ENCODE measurements at places on chromosomes 2 and 18.

DNA sequence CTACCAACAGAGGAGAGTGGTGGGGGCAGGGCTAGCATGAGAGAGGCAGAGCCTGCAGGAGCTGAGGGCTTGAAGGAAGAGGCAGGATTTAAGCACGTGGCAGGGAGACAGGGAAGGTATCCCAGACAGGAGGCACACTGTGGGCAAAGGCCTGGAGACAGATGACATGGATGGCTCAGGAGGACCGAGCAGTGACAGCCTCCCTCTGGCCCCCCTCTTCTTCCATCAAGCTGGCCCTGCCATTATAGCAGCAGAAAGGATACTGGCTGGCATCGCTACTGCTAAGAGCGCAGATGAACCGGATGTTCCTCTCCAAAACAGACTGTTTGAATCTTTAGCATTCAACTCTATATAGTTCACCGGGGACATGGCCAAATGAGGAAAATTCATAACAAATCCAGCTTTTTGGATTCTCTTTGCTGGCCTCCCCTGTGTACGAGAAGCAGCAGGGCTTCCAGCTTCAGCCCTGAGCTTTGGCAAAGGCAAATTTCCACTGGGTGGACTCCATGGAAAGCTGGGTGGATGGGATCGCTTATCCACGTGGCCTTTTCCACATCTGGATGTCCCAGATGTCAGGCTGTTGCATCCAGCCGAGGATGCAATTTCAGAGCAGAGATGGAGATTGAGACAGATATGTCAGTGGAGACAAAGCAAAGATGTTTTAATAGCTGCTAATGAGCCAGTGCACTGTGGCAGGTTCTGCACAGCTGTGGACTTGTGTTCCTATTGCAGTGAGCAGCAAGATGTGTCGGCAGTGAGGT lies 36.2 kb downstream of the CAPN13 start:
- no peak for DNase-seq

DNA sequence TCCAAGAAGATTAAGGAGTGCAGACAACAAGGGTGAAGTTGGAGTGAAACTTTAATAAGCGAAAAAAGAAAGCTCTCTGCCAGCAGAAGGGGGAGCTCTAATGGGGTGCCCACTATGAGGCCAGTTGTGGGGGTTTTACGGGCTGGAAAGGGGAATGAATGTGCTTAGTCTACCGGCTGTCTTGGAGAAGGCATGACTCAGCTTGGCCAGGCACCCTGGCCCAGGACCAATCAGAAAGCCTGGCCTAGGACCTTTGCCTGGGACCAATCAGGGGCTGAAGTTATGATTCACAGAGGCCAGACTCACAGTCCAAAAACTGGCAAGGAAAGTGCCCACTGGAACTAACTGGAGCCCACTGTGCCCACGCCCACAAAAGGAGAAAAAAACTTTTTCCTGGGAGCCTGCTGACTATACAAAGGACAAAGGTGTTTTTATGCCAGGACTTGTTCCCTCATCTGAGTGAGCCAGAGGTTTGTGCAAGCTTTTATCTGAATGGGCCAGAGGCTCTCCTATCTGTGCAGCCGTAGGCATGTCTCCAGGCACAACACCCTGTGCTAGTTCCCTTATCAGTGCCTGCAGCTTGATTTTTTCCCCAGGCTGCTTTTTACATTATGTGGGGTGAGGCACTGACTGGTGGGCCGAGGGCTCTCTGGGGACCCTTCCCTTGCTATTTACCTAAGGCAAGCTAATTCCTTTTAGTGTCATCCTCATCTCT lies 18.6 kb downstream of the CMPK2 start:
- DNase-seq = no peak

DNA sequence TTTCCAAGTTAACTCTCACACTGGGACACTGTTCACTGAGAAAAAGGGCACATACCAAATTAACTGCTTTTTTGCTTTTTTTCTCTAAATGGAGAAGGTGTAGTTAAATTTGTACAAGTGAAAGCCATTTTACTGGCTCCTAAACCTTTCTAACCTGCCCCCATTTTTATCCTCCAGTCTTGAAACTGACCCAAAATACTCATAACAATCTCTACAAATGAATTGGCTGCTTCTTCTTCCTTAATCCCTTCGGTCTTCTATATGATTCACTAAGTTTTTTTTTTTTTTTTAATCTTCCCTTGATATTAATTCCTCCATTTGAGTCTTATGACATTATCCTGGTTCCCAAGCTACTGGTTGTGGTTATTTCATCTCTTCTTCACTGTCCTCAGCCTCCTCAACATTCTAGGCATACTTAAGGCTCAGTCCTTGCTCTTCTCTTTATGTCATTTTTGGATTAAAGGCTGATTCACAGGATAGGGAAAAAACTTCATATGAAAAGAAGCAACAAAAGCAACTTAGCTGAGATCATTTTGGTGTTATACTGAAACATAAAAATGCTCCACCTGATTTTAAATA lies 19.8 kb downstream of the ORC2 start:
- no peak for DNase-seq

- DNase-seq = no peak
Observed at GRCh38 chr2:43009448-43009847, 217.0 kb downstream of the ZFP36L2 start.

DNA sequence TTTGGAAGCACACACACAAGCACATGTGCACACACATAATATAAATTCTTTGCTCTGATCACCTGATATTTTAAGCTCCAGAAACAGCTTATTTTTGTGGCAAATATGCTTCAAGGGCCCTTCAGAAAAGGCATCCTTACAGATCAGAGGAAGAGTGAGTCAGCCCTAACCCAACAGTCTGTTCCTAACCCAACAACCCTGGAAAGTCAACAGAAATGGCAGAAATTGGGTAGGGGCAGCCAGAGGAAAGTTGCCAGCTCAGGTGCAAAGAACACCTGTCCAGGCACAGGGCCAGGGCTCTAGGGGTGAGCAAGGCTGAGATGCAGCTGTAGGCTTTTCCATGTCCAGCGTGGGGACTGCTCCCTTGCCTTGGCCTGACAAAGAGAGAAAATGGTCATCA lies 6.4 kb upstream of the NCKAP5 start:
- no peak for DNase-seq

DNA sequence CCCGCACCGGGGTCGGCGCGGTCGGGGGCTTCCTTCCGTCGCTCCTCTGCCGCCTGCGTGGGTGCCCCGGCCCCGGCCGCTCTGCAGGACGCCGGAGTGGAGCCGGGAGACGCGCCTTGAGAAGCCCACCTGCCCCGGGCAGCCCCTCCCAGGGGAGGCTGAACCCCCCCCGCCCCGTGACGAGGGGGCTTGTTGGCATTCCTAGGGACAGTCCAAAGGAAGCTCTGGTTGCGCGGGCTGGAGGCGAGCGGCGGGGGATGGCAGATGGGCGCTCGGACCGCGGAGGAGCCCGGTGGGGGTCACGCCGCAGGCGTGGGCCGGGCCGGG lies 133.5 kb upstream of the MGAT5 start:
- DNase-seq = no peak

- DNase-seq = no peak
Observed at GRCh38 chr2:31274401-31275075, 40.6 kb downstream of the EHD3 start.

GRCh38 chr2:2229626-2230432 lies 101.2 kb downstream of the MYT1L start:
- DNase-seq = no peak

DNA sequence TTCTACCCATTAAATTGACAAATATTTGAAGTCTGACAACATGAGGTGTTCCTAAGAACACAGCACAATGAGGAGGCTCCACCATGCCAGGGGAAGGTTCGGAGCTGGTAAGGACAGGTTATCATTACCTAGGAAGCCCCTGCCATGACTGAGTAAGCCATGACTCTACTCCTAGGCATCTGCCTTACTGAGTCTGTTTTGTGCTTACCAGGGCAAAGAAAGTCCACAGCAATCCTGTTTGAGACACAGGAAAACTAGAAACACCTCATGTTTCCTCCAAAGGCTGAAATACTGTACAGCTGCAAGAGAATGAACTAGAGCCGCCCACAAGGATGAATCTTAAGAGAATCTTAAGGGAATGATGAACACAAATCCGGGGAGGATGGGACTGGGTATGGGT lies 11.6 kb downstream of the TGFBRAP1 start:
- no peak for DNase-seq

- no peak for DNase-seq
Observed at GRCh38 chr2:3257166-3257565, 120.5 kb downstream of the EIPR1 start.

Data from NK-92 treated with Interleukin-12 subunit alpha and Interleukin-12 subunit beta, amount 100 ng/mL, for 24 hours (cell line).